ENCODE measurements at places on chromosomes 6 and 20.

DNA sequence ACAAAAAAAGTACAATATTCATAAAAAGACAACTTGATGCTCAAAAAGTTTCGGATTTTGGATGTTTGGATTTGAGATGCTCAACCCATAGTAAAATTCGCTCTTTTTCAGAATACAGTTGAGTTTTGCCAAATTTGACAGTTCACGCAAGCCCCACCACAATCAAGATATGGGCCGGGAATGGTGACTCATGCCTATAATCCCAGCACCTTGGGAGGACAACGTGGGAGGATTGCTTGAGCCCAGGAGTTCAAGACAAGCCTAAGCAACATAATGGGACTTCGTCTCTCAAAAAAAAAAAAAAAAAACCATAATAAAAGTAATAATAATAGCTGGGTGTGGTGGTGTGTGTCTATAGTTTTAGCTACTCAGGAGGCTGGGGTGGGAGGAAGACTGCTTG is 51.3 kb downstream of the PHF20 start:
- DNase-seq: peak; percentile 76

GRCh38 chr6:50716899-50717509 is 3.7 kb downstream of the TFAP2D start:
- DNase-seq: peak; percentile 3

DNA sequence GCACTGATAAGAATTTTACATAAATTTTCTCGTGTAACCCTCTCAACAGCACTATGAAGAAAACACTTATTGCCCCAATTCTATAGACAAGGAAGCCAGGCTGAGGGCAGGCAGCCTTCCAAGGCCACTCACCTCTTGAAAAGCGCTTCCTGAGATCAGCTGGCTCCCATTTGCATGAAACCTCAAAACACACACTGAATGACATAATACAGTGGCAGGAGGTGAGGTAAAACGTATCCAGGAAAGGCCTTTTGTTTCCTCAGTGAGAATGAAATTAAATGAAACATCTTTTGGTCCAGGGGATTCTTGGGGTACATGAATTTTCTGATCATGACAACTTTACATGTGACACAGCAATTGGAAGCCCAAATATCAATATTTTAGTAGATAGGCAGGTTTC is 112.5 kb downstream of the WDR27 start:
- DNase-seq: peak; percentile 80

DNA sequence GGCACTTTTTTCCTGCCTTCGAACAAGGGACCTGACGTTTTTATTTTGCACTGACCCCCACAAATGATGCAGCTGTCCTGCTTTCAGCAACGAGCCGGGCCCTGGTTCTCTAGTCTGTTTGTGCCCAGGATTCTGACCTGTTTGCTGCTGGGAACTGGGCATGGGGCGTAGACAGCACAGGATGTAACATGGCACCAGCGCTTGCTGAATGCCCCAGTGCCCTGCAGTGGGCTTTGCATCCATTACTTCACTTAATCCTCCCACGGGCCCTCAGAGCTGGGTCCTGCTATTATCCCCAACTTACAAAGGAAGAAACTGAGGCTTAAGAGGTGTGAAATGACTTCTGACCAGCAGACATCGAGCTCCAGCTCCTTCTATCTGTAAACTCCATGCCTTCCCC is 80.4 kb upstream of the PMEPA1 start:
- no peak for DNase-seq

GRCh38 chr6:157024745-157025144 is 247.6 kb downstream of the ARID1B start:
- DNase-seq: no peak

GRCh38 chr6:56758120-56758519 is 115.4 kb upstream of the DST start:
- peak; percentile 65 for DNase-seq

GRCh38 chr6:45781890-45782289 is 233.8 kb downstream of the CLIC5 start:
- DNase-seq: no peak

- DNase-seq: no peak
Observed at GRCh38 chr20:63119963-63120807, 95.7 kb downstream of the YTHDF1 start.

GRCh38 chr6:111723412-111723970 is 117.8 kb upstream of the TRAF3IP2 start:
- no peak for DNase-seq

- DNase-seq: peak; percentile 40
Observed at GRCh38 chr6:4401408-4402368, 266.3 kb upstream of the ECI2 start.

DNA sequence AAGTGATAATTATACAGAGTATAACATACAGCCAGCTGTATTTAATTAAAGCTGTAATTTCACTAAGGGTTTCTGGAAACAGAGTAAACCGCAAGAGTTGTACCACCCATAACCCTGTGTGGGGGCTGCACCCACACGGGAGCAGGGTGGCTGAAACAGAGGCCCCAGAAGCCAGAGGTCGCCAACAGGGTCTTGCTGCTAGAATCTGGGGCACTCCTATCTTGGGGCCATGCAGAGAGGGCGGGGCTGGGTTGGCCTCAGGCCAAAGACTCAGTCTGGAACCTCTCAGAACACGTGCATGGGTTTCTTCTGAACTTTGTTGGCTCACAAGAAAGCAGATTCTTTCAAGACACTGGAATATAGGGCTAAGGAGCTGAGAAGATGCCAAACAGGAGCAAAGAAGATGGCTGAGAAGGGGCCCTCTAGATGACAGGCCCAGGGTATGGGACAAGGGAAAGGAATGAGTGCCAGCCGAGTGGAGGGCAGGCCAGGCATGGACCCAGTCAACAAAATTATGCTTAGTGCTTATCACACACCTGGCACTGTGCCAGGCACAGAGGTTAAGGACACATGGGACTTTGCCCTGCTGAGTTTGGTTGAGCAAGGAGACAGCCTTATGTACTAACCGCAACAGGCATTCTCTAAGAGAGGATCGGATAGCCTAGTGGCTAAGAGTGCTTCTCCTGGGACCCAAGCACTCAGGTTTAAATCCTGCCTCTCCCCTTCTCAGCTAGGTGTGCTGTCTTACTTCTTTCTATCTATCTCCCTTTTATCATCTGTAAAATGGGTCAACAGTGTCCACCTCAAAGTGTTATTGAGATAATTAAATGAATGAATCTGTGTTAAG is 96.6 kb upstream of the FOXP4 start:
- DNase-seq: no peak

DNA sequence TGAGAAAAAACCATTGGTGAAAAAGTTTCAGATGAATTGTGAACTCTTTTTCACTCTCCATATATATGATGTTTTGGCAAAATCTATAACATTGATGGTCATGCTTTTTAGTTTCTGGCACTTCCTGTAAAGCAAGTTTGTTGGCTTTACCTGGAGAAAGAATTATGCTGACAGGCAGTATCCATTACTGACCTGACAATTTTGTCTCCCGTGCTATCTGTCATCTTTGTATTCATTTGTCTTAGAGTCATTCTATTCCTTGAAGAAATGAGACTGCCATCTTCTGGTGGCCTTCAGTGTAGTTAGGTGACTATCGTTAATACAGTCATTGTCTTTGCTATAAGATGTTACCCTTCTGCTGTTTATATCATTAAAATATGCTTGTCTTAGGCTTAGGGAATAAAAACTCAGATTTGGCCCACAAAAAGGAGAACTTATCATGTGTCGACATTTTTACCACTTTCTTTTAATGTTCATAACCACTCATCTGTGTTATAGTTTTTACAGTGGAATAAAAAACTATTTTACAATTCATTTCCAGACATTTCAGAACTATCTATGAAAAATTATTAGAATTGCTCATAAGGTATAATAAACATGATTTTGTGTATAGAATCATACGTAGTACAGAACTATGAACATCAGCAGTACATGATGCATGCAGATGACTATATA is 707.0 kb downstream of the EPM2A start:
- DNase-seq: peak; percentile 79

- no peak for DNase-seq
Observed at GRCh38 chr6:126761854-126762253, 356.6 kb upstream of the RSPO3 start.

GRCh38 chr6:82270881-82271635 is 23.5 kb upstream of the IBTK start:
- peak; percentile 59 for DNase-seq

- no peak for DNase-seq
Observed at GRCh38 chr6:90739802-90740201, 152.9 kb upstream of the MAP3K7 start.

DNA sequence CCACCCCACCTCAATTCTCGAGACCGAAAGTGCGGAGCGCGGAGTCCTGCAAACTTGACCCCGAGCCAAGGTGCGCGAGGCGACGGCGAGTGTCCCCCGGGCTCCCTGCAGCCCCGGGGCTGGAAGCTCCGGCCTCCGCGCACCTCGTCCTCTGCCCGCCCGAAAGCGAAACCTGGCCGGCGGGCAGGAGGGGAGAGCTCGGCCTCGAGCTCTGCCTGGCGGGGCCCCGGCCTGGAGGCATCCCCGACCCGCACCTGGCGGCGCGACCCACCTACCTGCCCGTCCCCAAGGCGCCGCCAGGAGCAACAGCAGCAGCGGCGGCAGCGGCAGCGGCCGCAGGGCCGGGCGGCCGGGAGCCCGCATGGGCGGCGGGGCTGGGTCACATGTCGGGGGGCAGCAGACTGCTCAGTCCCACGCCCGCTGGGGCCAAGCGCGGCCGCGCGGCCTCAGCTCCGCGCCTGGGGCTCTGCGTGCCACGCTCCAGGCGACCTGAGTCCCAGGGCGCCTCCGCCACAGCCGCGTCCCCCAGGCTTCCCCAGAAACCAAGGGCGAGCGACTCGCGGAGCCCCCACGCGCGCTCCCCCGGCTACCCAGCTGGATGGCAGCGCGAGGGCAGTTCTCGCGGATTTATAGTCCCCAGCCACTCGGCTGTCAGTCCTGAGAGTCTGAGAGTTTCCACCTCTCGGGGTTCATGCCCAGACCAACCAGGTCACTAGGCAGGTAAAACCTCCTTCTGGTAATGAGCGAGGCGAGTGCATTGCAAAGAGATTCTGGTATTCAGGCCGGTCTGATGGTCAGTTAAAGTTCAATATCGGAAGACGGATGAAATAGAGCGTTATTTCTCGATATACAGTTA is at the start of gene IL20RA:
Gene IL20RA, minus strand, starts transcription at position 600 of the 856 bp plus-strand sequence. Its CDS starts 237 bp downstream, at position 363.
- peak; percentile 35 for DNase-seq

GRCh38 chr6:82891076-82891475 is 174.6 kb downstream of the UBE3D start:
- no peak for DNase-seq

DNA sequence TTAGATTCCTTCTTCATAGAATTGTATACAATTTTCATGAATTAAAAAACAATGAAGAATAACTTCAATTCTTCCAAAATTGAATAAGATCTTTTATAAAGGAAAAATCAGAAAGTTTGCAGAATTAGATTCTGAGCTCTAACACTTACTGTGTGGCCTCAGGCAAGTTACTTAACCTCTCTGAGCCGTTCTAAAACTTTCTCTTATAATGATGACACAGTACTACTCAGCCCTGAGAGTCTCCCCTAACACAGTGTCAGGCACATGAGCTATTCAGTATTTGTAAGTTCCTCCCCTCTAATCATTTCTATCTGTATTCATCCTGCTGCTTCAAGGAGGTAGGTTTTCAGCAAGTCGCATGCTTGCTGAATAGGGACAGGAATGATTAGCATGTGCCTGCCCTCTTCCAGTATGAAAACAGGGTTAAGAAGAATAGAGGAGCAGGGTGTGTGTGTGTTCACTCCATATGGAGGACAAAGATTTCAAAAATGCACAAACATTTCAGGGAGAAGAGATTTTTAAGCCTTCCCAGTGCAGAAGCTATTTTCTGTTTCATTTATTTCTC is 11.4 kb downstream of the ID4 start:
- DNase-seq: no peak

DNA sequence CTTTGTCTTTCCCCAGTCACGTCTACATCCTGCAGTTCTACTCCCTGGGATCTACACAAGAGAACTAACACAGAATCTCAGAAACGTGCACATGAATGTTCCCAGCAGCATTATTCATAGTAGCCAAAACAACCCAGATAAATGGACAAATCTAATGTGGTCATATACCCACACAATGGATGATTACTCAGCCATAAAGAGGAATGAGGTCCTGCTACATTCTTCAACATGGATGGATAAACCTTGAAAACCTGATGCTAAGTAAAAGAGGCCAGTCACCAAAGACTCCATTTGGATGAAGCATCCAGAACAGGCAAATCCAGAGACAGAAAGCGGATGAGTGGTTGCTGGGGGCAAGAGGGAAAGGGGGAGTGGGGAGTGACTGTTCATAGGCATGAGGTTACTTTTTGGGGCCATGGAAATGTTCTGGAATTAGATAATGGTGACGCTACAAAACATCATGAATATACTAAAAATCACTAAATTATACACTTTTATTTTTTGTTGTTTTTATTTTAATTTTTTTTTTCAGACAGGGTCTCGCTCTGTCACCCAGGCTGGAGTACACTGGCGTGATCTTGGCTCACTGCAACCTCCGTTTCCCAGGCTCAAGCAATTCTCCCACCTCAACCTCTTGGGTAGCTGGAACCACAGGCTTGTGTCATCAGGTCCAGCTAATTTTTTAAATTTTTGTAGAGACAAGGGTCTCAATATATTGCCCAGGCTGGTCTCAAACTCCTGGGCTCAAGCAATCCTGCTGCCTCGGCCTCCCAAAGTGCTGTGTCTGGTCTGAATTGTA is 50.8 kb upstream of the DSN1 start:
- DNase-seq: peak; percentile 24

- DNase-seq: no peak
Observed at GRCh38 chr6:1461736-1462135, 72.4 kb downstream of the FOXF2 start.

GRCh38 chr6:169975286-169975685 is 223.9 kb downstream of the ERMARD start:
- no peak for DNase-seq

GRCh38 chr6:105207524-105208269 is 27.9 kb upstream of the POPDC3 start:
- peak; percentile 86 for DNase-seq

DNA sequence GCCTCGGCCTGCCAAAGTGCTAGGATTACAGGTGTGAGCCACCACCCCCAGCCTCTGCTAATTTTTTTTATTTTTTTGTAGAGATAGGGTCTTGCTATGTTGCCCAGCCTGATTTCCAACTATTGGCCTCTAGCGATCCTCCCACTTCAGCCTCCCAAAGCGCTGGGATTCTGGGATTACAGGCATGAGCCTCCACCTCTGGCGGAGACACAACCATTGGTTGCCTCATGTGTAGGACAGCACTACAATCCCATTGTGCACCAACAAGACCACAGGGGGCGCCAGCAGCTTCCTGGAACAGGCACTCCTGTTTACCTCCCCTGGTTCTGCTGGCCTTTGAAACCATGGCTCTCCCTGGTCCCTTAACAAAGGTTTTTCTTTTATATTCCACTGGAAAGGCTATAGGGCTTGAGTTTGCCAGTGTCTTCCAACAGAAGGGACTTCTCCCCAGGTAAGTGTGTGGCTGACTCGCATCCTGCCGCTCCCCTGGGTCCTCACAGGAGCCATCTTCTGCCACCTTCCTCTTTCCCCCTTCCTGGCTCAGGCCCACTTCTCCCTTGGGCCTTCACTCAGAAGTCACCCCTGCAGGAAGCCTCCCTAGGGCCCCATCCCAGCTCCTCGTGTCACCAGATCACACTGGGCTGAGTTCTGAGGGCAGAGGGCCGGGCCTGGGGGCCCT is 39.2 kb upstream of the TLDC2 start:
- DNase-seq: peak; percentile 76

Measured in M059J (cell line).